CD4-positive, alpha-beta T cell treated with Interferon alpha-2 for 1 hour (primary cell): ENCODE measurements at places on chromosomes 1 and 21.

GRCh38 chr1:234975122-234975940, 153.3 kb downstream of the TOMM20 start:
- no peak for DNase-seq

- no peak for DNase-seq
Measured at GRCh38 chr1:15219280-15220023, 27.6 kb upstream of the FHAD1 start.

DNA sequence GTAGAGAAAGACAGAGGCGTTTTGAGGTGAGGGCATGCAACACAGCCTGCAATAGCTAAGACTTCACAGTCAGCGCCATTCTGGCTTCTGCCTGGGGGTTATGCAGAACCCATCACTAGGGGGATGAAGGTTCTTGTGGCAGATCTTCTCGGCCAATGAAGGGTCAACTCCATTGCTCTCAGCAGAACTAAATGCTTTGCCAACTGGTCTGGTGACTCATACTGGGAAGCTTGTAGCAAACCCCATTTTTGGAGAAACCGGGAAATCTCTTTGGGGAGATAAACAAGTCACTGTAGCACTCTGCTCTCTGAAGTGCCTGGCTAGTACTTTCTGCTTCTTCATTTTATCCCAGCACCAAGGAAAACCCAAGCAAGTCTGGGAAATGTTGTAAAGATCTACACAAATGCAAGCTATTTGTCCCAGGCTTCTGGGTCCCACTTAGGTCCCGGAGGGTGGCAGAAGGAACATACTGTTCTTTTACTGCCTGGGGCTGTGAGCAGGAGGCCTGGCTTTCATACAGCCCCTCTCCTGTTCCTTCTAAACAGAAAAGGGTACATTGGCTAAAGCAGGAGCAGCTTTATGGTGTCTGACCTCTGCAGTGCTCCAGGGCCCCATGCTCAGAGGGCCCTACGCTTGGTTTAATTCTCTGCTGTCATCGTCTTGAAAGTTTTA, 28.8 kb downstream of the SHISA4 start:
- no peak for DNase-seq

DNA sequence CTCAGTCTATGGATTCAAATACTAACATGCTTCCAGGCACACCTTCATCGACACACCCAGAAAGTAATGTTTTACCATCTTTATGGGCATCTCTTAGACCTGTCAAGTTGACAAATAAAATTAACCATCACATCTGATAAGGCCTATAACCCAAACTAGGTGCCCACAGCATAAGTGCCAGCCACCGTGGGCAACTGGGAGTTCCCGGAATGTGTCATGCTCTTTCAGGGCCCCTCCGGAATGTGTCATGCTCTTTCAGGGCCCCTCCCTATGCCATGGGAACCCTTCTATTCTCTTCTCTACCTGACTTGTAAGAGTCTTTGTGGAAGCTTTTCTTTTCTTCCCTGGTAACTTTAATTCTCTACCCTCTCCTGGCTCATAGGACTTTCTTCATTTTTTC, 26.6 kb downstream of the KRTAP24-1 start:
- no peak for DNase-seq

GRCh38 chr1:162026881-162027280, 3.2 kb upstream of the OLFML2B start:
- DNase-seq = no peak

DNA sequence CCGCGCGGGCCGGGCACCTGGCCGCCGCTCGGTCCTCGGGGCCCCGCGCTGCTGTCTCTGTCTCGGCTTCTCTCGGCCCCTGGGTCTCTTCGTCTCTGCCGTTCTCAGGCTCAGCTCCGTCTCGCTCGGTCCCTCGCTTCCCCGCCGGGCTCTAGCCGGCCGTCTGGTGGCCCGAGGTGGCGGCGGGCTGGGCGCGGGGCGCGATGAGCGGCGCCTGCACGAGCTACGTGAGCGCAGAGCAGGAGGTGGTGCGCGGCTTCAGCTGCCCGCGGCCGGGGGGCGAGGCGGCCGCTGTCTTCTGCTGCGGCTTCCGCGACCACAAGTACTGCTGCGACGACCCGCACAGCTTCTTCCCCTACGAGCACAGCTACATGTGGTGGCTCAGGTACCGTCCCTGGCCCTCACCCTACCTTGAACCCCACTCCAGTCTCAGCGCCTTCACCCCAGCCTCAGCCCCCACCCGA, 355 bp downstream of the SHISAL2A start:
- peak; percentile 50 for DNase-seq

DNA sequence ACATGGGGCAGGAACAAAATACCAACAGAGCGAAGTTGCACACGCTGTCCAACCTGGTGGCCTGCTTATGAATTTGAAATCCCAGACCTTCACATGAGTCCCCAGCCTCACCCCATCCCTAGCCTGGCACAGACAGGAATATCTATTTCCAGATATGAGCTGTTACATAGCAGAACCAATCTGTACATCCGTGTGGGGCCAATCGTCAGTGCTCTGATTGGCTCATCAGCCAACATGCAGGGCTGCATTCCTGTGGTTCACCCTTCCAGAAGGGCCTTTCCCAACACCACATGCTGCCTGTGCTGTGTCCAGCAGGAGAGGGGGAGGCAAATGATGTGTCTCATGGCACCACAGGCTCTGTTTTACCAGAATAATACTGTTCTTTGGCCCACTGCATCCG, 31.3 kb downstream of the CCN1 start:
- DNase-seq = no peak

DNA sequence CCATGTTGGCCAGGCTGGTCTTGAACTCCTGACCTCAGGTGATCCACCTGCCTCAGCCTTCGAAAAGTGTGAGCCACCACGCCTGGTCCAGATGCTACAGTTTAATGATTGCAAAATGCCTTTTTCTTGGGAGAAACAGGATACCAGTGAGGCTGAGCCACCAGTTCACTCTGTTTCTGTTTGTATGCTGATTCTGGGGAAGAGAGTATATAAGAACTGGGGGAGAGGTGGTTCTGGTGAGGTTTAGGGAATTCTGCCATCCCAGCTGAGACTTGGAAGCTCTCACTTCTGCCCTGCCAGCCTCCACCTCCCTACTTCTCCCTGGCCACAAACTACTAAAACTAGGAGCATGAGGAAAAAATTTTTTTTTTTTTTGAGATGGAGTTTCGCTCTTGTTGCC, 8.1 kb upstream of the PMF1 start:
- no peak for DNase-seq

DNA sequence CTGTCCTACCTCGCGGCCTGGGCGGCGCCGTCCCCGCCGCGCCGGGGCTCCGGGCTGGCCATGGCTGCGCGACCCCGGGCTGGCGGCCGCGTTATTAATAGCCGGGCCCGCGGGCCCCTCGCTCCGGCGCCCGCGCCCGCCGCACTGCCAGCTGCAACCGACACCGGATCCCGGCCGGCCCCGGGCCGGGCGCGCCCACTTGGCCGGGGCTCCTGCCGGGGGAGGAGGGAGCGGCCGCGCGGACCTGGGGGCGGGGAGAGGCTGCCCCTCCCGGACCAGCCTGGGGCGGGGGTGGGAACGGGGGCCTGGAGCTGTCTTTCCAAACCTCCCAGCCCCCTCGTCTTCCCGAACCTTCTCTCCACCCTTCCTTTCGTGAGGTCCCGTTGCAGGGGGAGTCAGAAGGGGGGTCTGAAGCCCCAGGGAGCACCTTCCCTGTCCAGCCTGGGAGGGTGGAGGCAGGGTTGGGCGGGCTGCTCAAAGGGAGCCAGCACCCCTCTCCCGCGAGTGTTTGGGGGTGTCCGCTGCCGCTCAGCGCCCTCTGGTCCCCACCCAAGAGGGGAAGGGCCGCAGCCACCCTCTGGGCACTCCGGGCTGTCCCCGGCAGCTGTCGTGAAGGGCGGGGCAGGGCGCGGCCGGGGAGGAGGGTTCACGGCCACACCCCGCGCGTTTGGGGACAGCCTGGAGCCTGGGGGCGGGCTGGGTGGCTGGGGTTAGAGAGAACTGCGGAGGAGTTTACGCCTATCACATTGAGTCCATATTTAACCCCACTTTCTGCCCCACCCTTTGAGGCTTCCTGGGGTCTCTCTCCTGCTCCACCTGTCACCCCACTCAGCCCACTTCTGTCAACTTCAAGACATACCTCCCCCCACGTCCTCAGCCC, at the start of gene SYNC:
Gene SYNC (minus strand): TSS at position 172 of the 880 bp plus-strand sequence. CDS start 110 bp downstream, at position 62.
- no peak for DNase-seq

- DNase-seq = peak; percentile 5
Measured at GRCh38 chr21:25790122-25790877, 55.5 kb downstream of the GABPA start.

GRCh38 chr1:205294934-205295333, 26.6 kb downstream of the NUAK2 start:
- DNase-seq = no peak

GRCh38 chr1:59639266-59639665, 175.5 kb upstream of the HOOK1 start:
- DNase-seq = no peak

GRCh38 chr1:162421258-162422164, 9.6 kb upstream of the SH2D1B start:
- DNase-seq = no peak

GRCh38 chr1:18923756-18924211, 21.4 kb upstream of the ALDH4A1 start:
- peak; percentile 35 for DNase-seq

- DNase-seq = no peak
Measured at GRCh38 chr21:23471877-23472276, 2135.4 kb downstream of the MRPL39 start.

GRCh38 chr21:43191971-43192370, 23.2 kb downstream of the CRYAA start:
- DNase-seq = no peak

DNA sequence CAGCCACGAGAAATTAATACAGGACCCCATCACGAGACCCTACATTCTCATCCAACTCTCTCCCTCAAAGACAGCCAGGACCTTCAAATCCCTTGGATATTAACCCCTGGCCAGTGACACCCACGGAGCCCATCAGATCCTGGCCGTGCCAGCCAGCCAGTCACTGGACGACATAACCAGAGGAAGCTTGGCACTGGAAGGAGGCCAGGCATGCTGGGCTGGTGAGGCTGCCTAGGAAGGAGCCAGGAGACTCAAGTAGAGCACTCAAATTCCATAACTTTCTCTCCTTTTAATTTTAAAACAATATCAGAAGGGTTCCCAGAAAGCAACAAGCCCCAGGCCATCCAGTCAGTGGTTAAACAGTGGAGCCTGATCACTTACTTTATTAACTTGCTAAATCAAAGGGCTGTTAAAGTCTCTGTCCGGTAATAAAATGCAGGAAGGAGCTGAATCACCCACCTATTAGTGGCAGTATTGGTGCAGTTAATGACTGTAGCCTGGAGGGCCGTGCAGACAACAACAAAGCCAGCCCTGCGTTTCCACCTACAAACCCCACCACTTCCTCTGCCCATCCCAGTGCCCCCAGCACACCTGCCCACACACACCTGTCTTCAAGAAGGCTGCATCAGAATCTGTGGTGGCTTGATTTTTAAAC, 78.0 kb downstream of the HIVEP3 start:
- DNase-seq = no peak

GRCh38 chr1:232440325-232441035, 189.5 kb downstream of the SIPA1L2 start:
- no peak for DNase-seq

DNA sequence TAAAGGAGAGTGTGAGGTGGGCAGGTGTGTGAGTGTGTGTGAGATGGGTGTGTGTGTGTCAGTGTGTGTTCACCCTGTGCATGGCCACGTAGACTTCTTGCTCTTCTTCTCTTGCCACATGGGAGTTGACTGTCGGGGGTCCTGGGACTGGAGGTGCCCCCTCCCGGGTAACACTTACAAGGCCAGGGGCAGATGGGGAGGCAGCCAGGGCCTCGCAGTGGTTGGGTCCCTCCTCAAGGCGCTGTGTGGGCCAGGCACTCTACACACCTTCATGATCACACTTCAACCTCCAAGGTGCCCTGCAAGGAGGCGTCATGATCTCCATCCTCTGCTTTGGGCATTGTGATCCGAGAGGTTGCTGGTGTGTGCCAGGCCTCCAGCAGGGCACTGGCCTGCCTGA, 2.3 kb downstream of the PLA2G2F start:
- DNase-seq = no peak

GRCh38 chr1:206953626-206954025, 7.4 kb upstream of the PIGR start:
- no peak for DNase-seq

DNA sequence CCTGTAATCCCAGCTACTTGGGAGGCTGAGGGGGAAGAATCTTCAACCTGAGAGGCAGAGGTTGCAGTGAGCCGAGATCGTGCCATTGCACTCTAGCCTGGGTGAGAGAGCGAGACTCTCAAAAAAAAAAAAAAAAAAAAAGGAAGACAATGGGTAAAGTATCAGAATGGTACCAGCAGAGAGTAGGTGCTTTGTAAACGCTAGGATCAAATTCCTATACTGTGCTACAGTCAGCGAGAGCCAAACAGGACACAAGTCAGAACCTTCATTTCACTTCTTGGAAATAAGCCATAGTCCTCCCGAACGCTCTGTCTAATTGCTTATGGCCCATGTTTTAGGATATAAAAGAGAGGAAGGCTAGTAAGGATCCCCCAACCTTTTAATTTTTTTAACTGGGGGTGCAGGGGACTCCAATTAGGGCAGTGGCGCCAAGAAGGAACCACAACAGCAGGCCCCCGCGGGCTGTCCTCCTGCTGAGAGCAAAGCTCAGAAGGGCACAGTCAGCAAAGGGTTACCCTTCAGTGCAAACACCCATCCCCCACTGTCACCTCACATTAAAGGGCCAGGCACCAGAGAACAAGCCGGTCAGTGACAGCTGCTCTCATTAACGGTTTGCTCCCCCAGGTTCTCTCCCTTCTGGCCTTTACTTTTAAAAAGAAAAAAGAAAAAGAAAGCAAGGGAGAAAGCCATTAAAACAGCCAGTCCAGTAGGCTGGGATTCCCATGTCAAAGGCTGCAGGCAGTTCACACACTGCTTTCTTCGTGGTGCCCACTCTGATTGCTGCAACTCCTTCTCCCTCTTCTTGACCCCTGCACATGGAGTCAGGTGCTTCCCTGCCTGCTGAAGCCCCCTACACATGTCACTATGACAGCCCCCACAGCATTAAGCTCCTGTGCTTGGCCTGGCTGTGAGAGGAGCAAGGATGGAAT, 69.4 kb downstream of the PLPP3 start:
- DNase-seq = no peak

- DNase-seq = no peak
Measured at GRCh38 chr21:36664662-36664990, 34.3 kb upstream of the SIM2 start.

- no peak for DNase-seq
Measured at GRCh38 chr1:200226268-200226968, 183.4 kb downstream of the ZNF281 start.
